ENCODE measurements at places on chromosomes 1 and 21.

GRCh38 chr1:98398649-98399048 lies 262.9 kb upstream of the SNX7 start:
- DNase-seq = no peak

DNA sequence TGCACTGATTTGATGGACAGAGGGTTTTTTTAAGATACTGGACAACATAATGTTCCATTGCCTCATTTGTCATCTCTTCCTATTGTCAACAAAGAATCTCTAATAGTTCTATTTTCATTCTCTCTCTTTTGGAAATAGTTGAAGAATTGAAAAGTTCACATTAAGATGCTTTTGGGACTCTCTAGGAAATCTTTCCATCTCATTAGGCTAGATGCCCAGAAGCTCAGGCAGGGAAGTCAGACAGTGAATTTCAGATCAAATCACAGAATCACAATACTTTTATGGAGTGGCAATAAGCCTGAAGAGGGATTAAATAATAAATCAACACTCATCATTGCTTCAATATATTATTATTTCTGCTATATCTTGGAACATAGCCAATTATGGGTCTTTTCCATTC lies 29.2 kb downstream of the NEGR1 start:
- no peak for DNase-seq

- no peak for DNase-seq
Measured at GRCh38 chr1:115793162-115793561, 24.6 kb upstream of the CASQ2 start.

- no peak for DNase-seq
Measured at GRCh38 chr1:22369294-22370189, 82.1 kb upstream of the ZBTB40 start.

- no peak for DNase-seq
Measured at GRCh38 chr1:39129514-39129913, 75.0 kb upstream of the MACF1 start.

DNA sequence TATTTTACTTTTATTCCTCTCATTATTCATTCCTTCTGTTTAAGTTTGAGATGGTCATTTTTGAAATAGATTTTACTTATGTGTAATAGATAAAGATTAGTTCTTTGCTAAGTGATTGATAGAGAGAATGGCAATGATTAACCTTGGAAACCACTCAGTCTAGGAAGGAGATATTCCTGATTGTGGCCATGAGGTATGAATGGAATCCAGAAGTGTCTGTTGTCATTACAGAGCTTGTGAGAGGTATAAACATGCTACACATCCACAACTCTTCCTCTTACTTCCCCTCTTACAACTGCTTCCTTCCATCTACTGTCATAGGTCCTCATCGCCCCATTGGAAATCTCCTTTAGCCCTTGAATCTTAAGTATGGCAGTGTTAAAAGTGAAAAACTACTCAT lies 988.8 kb upstream of the B3GALT2 start:
- DNase-seq = no peak

DNA sequence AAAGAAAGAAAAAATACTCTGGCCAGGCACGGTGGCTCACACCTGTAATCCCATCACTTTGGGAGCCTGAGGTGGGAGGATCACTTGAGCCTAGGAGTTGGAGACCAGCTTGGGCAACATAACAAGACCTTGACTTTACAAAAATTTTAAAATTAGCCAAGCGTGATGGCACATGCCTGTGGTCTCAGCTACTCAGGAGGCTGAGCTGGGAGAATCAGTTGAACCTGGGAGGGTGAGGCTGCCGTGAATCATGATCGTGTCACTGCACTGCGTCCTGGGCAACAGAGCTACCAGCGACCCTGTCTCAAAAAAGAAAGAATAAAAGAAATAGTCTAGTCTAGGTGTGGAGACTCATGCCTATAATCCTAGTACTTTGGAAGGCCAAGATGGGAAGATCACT lies 22.3 kb downstream of the RRP1B start:
- DNase-seq = no peak

DNA sequence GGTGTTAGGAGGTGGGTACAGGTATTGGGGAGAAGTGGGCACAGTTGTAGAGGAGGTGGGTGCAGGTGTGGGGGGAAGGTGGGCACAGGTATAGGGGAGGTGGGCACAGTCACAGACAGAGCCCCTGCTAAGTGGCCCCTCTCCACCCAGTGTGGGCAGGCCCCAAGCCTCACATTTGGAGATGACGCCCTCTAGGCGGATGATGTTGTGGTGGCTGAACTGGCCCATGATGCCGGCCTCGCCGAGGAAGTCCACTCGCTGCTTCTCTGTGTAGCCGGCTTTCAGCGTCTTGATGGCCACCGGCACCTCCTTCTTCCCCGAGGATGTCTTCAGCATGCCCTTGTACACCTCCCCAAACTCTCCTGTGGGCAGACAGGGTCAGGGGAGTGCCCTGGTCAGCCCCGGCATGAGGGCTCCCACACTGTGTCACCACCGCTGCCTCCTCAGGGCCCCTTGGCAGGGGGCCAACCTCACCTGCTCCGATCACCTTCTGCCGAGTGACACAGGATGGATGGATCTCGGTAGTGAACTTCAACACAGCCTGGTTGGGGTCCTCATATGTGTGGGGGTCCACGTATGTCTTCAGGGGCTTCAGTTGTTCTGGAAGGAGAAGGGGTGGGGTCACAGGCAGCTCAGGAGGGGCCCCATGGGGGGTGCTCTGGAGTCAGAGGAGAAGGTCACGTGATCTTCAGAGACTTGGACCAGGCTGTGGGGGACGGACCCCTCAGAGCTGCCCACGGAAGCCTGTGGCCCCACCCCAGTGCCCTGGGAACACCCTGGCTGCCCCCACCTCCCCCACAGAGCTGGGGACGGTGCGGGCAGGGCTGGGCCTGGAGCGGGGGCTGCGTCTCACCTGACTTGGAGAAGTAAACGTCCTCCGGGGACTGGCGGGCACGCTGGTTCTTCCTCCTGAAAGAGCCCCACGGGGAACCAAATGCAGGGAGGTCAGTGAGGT lies 22.6 kb downstream of the EPHA2 start:
- no peak for DNase-seq

DNA sequence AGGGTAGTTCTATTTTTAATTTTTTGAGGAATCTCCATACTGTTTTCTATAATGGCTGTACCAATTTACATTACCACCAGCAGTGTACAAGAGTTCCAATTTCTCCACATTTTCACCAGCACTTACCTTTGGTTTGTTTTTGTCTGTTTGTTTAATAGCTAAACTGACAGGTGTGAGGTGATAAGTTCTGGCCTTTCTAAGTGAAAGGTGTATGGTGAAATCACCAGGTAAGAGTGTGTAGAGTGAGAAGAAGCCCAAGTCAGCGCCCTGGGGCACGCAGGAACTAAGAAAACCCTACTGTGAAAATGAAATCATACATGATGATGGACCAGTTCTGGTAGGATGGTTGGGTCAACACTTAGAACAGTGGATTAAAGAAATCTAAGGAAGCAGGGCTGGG lies 34.5 kb downstream of the BTG3 start:
- DNase-seq = no peak

DNA sequence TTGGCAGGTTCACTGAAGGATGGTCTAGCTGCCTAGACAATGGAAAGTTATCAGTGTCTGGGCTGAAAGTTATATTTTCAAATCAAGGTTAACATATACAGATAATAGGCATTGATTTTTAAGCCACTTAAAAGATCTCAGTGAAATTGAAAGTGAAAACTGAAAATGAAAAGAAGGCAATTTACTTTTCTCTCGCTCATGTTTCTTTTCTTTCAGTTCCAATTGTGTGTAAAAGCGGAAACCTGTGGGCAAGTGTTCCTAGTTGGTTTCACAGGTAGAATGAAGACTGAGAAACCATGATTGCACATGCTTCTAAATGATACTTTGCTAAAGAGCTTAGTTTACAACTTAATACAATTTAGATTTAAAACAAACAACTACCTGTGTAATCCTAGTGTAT lies 383.7 kb downstream of the ZP4 start:
- no peak for DNase-seq

Measured in HTR-8/SVneo (cell line).